Activated naive CD8-positive, alpha-beta T cell treated with anti-CD3 and anti-CD28 coated beads, Interleukin-2, amount 50 U/mL, for 24 hours (primary cell): ENCODE measurements at places on chromosomes 4 and X.

GRCh38 chr4:127870688-127871087, 10.0 kb upstream of the PLK4 start:
- DNase-seq: no peak

- no peak for DNase-seq
Measured at GRCh38 chr4:41640906-41641305, 102.9 kb downstream of the LIMCH1 start.

DNA sequence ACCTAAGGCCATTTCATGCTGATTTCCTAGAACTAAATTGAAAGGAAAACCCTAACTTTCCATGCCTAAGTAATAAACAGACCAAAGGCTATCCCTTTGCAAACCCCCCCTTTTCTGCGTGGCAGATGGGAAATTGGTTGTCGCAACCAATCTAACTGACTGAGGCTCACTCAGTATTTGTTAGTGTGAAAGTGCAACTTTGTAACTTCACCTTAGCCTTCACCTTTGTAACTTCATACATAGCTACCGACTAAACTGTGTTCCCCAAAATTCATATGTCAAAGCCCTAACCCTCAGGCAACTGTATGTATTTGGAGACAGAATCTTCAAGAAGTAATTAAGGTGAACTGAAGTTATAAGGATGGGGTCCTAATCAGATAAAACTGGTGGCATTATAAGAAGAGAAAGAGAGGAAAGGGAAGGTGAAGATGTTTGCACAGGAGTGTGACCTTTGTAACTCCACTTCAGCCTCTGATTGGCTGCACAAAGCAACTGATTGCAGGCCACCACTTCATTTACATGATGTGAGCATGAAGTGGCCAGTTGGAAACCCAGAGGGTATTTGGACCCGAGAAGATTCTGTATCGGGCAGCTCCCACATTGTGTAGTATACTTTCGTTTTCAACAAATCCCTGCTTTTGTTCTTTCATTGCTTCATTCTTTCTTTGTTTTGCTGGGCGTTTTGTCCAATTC, 4.9 kb upstream of the TMEM33 start:
- DNase-seq: no peak

DNA sequence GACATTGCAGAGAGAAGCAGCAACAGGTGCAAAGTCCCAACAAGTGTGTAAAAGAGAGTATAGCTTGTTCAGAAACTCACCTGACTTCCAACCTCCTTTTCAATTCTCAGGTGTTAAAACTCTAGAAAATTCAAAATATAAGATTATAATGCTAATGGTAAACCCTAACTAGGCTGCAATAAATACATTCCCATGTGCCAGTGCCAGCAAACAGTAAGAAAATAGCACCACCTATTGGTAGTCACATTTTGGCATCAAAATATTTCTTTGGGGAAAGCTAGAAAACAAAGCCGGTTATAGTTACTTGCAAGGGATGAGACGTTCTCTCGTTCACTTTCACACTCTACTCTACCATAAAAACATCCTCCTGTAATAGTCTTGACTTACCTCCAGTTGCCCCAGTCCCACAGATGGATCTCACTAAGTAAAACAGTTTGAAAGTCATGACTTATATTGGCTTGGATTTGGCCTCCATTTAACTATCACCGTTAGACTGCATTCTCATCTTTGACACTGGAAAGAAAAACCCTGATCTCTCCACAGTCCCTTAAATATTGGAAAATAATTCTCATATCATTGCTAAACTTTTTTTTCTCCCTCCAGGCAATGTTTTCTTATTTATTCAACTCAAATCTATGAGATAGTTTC, 9.6 kb downstream of the BMP3 start:
- no peak for DNase-seq

GRCh38 chr4:152356428-152357034, 179.4 kb downstream of the FBXW7 start:
- DNase-seq: no peak

GRCh38 chrX:135639066-135639780, 74.2 kb upstream of the CT45A1 start:
- DNase-seq: no peak

GRCh38 chrX:10106806-10107205, 50.0 kb upstream of the CLCN4 start:
- no peak for DNase-seq

DNA sequence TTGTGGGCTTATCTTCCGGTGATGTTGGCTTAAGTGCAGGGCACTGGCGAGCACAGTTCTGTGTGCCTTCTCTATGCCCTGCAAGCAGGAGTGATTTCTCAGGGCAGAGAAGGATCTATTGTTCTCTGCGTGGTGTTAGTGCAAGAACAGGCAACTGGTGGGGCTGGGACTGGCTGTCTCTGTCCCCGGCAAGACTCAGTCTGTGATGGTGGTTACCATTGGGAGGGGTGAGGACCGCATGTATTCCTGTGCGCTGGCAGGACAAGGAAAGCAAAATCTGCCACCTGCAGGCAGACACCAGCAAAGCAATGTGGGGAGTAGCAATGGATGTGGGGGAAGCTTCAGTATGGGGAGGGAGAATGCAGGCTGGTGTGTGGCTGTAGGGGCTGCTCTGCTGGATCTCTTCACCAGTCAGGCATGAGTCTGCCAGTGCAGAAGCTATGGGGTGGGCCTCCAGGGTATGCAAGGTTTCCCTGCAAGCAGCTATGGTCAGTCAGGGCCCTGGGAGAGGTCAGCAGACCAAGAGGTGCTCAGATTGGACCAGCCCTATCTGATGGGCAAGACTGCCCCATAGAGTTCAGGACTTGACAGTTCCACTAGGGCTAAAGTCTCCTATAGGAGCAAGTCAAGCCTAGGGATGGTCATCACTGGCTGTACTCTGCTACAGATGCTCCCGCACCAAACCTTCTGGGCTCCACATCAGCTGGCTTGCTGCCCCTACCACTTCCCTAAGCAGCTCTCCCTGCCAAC, 16.8 kb downstream of the PF4 start:
- no peak for DNase-seq

DNA sequence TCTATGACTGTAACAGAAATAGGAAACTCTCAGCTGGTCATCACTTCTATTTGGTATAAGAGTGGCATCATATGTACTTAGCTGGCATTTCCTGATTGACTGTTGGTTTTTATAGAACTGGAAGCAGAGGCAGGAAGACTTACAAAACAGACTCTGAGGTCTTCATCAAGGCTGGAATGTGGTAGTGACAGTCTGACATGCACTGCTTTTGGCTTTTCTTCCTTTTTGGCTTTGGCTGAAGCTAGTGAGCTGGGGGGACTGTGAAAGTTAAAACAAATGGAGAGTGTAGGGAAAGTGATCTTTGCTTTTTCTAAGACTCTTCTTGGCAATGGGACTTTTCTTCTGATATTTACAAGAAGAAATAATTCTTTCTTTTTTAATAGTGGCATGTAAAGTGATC, 121.1 kb upstream of the SLC4A4 start:
- DNase-seq: no peak

GRCh38 chrX:110320381-110320987, 2.6 kb upstream of the AMMECR1 start:
- no peak for DNase-seq
